ENCODE measurements at places on chromosomes 16 and 17.

DNA sequence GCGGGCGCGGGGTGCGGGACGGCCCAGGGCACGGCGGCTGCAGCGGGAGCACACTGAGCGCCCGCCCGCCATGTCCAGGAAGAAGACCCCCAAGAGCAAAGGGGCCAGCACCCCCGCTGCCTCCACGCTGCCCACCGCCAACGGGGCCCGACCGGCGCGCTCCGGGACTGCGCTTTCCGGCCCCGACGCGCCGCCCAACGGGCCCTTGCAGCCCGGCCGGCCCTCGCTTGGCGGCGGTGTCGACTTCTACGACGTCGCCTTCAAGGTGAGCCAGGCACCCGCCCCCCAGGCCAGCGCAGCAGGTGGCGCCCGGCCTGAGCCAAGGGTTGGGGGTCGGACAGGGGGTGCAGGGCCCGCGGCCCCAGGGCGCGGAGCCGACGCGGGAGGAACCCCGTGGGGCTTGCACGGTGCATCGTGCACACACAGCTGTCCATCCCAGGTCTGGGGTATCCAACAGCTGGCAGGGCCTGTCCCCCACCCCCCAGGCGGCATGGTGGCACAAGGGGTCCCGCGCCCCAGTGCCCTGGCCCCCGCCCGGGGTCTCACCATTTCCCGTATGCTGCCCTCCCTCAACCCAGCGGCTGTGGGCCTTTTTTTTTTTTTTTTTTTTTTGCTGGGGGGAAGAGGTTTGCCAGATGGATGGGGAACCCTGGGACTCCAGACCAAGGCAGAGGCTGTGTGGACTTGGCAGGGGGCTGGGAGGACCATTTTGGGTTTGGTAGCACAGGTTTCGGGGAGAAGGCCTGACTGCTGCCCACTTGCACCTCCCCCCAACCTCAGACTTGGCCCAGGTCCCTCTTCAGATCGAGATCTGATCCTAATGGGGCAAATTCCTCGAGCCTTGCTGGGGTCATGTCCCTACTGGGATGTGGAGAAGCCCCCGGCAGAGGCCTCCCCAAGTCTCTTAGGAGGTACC lies 547 bp downstream of the RAB26 start:
- DNase-seq = no peak

- DNase-seq = no peak
These were observed 779 bp upstream of the CCDC102A start for GRCh38 chr16:57537194-57537505.

DNA sequence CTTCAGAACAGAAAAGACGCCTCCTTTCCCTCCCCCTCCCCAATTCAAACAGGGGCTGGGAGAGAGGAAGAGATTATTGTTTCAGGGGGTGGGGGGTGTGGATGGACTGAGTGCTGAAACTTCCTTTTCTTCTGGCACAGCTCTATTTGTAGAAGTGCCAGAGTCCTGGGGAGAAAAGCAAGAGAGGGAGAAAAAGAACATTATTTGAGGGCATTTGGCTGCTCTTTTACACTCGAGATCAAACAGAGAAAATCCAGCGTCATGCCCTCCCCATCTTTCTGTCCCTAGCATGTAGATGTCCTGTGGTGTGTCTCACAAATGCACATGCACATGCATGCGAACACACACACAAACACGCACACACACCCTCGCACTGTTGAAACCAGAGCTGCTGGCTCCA lies 13.0 kb downstream of the ARL4D start:
- no peak for DNase-seq

- DNase-seq = no peak
These were observed 14.8 kb upstream of the POLR3E start for GRCh38 chr16:22282254-22282892.
